ENCODE measurements at places on chromosomes 12 and 14.

DNA sequence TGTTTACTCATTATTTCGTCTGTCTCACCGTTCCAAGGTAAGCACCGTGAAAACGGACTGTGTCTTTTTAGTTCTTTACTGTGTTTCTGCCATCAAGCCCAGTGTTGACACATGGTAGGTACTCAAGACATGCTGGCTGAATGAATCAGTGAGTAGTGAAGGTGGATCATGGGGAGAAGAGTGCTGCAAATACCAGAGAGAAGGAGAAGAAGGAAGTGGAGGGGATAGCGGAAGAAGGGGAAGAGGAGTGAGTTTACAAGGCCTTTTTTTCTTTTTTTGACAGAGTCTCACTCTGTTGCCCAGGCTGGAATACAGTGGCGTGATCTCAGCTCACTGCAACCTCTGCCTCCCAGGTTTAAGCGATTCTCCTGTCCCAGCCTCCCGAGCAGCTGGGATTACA is 54.6 kb downstream of the ETV6 start:
- ATAC-seq, result no peak

GRCh38 chr12:110355073-110355472 is 48.4 kb downstream of the ANAPC7 start:
- ATAC-seq, result peak; percentile 40

DNA sequence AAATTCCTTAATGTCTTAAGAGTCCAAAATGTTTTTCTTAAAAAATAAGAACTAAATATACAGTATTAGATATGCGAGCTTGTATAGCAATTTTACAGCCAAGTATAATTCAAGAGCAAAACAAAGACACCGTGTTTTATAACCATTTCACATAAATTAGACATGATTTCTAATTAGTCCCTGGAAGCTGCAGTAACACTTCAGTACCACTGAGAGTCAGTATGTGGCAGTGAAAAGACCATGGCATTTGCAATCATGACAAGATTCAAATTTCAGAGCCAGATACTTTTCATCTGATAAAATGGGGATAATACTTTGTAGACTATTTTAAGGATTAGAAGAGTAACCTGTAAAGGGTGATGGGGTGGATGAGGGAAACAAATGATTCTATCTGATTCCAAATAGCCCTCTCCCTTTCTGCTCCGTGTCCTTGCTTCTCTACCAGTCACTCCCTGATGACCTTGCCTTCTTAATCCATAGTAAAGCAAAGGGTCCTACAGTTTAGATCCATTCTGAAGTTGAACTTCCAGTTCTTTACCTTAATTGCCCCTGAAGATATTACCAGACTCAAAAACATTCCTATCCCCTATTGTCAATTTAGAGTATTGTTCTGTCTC is 145.4 kb upstream of the ABCD2 start:
- peak; percentile 57 for ATAC-seq

- ATAC-seq, result peak; percentile 55
These were observed 138.5 kb downstream of the ANO6 start for GRCh38 chr12:45354399-45354798.

DNA sequence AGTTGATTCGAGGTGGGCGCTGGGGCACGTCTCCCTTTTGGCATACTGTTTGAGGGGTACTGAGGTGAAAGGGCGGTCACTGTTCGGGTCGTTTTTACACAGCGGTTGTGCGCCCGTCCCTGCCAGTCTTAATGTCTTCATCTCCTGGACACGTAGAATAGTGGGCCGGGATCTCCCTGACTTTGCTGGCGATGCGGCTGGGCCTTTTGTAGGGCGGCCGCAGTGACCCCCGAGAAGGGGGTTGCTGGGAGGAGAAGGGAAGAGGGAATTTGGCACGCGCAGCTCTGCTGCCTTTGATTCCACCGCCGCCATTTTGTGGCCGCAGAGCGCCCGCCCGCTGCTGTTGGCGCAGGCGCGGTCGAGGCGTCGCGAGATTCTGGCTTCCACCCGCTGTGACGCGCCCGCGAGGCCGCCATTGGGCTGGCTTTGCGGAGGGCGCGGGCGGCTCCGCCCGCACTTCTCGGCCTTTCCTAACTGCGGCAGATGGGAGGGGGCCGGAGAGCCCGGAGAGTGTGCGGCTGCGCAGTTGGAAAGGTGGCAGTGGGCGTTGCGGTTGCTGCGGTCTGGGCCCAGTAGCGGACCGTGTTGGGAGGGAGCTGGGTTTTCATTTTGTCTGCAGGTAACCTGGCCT is 542 bp downstream of the SRSF5 start:
- peak; percentile 90 for ATAC-seq

DNA sequence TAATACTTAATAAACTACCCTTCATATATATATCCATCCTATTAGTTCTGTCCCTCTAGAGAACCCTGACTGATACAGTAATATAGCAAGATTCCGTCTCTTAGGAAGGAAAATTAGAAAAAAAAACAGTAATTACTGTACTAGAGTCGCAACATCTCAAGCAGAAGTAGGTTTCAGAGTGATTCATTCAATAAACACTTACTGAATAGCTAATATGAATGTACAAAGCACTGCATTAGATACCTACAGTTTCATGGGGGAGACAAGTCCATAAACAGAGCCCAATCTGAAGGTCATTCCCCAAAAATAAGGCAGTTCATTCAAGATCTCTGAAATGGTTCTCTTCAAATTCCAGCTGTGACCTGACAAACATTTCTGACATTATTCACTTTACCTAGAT is 9.9 kb downstream of the CERS5 start:
- no peak for ATAC-seq

- no peak for ATAC-seq
These were observed 366.8 kb upstream of the MIS18BP1 start for GRCh38 chr14:45619831-45620230.

GRCh38 chr12:126960709-126961108 is 1306.3 kb upstream of the TMEM132C start:
- no peak for ATAC-seq

GRCh38 chr14:99605299-99605961 is 1.4 kb upstream of the CCDC85C start:
- ATAC-seq, result peak; percentile 7

GRCh38 chr12:51323317-51323960 is 535 bp downstream of the BIN2 start:
- ATAC-seq, result no peak

GRCh38 chr14:65880507-65880906 is 468.0 kb downstream of the FUT8 start:
- peak; percentile 72 for ATAC-seq

GRCh38 chr12:45731190-45731775 is 1.8 kb downstream of the ARID2 start:
- no peak for ATAC-seq

DNA sequence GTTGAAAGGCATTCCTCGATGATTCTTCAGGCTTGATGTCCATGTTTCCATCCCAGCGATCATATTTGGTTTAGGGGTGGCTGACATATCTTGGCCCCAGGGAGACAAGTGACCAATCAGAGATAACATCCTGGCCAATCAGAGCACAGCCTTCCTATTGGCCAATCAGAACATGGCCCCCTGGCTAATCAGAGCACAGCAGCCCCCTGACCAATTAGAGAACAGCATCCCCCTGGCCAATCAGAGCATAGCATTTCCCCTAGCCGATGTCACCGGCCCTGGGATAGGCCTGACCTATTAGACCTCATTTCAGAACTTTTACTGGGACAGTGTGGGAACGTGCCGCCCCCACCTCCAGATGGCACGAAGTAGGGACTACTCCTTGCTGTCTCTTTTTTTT is 182.2 kb downstream of the AACS start:
- ATAC-seq, result no peak

GRCh38 chr12:30813525-30814294 is 59.0 kb upstream of the CAPRIN2 start:
- ATAC-seq, result peak; percentile 28

- no peak for ATAC-seq
These were observed 217.0 kb downstream of the KIF26A start for GRCh38 chr14:104355101-104356019.

GRCh38 chr14:61147831-61148549 is 133.1 kb downstream of the TMEM30B start:
- no peak for ATAC-seq

DNA sequence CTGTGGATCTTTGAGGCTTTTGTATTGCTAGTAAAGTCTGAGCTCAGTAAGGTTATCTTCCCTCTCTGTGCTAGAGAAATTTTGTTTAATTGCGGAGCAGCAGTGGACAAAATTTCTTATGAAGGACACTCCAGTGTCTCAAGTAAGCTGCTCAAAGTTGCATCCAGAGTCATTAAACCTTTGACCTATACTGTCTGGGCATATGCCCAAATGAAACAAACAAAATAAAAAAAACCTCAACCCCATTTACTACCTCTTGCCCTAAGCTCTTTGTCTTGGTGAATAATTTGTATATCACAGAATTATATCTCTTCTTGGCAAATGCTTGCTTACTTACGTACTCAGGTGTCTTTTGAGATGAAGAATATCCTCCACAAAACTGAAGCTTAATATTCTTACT is 465.2 kb downstream of the SOX5 start:
- ATAC-seq, result no peak

DNA sequence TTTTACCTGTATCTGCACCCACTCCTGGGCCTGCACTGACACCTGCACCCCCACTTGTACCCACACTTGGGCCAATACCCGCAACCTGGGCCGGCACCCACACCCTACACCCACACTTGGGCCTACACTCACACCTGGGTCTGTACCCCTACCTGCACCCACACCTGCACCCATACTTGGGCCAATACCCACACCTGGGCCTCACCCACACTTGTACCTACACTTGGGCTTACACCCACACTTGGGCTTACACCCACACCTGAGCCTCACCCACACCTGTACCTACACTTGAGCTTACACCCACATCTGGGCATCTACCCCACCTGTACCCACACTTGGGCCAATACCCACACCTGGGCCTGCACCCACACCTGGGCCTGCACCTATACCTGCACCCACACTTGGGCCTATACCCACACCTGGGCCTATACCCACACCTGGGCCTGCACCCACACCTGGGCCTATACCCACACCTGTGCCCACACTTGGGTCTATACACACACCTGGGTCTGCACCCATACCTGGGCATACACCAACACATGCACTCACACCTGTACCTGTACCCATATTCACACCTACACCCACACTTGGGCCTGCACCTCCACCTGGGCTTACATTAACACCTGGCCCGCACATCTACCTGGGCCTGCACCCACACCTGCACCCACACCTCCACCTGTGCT is 39.2 kb downstream of the DAO start:
- no peak for ATAC-seq

DNA sequence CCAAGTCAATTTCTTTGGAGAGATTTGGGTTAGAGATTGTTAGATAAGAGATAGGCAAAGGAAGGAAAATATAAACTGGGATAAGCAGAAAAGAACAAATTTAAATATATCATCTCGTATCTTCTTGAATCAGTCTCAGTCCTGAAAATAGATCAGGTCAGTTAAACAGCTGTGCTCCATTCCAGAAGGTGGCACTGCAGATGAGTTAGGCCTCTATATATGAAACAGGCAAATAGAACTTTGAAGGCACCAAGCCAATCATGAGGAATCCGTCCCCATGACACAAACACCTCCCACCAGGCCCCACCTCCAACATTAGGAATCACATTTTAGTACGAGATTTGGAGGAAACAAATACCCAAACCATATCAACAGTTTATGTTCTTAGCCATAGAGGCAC is 605.5 kb upstream of the USP15 start:
- no peak for ATAC-seq

Data from esophagus mucosa (tissue), 1 donor.